ENCODE measurements at places on chromosomes 2 and 18. TPM values are rescaled to one million over a fixed set of nuclear protein-coding genes. Genes with fewer than 3 reads are reported as not detected.

Gene MALL
- total RNA-seq = 1.5 TPM

Gene MYO1B
- 59.5 TPM for total RNA-seq

Gene CCDC74B
- 4.7 TPM for total RNA-seq

Gene CCDC121
- total RNA-seq = 3.9 TPM

Gene INHBB
- 4.9 TPM for total RNA-seq

Gene EGR4
- total RNA-seq = not detected

Gene UGT1A4
- total RNA-seq = not detected

Gene DNER
- total RNA-seq = 75.7 TPM

Gene IL36RN
- not detected for total RNA-seq

Gene GPR39
- 1.7 TPM for total RNA-seq

All from temporal lobe (tissue), 4 donors.